ENCODE measurements at places on chromosomes 3 and 15. TPM values are rescaled to one million over a fixed set of nuclear protein-coding genes. Genes with fewer than 3 reads are reported as not detected.

DNA sequence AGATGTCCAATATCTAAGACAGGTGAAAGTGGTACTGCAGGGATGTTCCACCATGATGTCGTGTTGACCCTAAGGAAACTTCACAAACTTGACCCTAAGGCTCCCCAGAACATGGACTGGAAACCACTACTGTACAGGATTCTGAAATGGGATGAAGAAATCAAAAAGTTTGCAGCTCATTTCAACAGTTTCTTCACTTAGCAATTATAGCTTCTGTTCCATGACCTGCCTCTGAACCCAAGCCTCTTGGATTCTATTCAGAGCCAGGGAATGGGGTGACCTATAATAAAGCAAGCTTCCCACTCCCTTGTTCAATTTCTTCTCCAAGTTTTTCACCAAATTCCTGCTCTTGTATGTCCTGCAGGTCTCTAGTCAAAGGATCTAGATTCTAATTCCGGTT lies 40.7 kb downstream of the DUT start:
- no peak for DNase-seq

GRCh38 chr3:196225763-196226364 lies 9.5 kb downstream of the SLC51A start:
- no peak for DNase-seq

DNA sequence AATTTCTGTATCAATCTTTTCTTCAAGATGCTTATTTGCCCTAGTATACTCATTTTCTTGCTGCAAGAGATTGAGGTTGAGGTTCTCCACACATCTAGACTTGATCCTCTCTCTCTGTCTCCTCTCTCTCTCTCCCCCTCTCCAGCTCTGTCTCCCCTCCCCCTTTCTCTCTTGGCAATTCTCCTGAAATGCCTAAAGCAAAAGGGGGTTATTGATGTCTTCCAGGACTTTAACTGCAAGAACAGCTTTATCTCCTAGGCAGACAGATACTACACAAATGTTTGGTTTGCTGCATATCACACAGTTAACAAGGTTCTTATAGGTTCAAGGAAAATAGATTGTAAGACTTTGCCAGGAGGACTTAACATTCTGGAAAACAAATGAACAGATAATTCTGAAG lies 52.1 kb downstream of the TMEM212 start:
- no peak for DNase-seq

SLC51B gene
- not detected for total RNA-seq

SNAPC5 gene
- total RNA-seq: 16.2 TPM

DNA sequence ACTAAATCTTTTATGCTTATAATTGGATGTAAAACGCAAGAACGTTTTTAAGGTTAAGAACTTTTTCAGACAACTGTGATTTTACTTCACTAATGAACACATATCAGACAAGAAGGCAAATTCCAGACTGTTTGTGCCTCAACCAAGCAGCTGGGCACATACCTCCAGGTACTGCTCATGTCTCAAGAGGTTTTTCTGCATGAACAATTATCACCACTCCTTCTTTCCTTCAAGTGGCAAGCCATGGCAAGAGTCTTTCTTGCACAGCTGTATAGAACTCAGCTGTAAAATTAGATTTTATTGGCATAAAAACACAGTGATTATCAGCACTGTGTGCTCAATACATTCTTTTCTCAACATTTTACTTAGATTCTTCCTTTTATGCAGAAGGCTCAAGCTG lies 64.3 kb downstream of the FNDC3B start:
- DNase-seq: no peak

- peak; percentile 50 for DNase-seq
Measured at GRCh38 chr3:141876891-141877621, 613 bp downstream of the ATP1B3 start.

DNA sequence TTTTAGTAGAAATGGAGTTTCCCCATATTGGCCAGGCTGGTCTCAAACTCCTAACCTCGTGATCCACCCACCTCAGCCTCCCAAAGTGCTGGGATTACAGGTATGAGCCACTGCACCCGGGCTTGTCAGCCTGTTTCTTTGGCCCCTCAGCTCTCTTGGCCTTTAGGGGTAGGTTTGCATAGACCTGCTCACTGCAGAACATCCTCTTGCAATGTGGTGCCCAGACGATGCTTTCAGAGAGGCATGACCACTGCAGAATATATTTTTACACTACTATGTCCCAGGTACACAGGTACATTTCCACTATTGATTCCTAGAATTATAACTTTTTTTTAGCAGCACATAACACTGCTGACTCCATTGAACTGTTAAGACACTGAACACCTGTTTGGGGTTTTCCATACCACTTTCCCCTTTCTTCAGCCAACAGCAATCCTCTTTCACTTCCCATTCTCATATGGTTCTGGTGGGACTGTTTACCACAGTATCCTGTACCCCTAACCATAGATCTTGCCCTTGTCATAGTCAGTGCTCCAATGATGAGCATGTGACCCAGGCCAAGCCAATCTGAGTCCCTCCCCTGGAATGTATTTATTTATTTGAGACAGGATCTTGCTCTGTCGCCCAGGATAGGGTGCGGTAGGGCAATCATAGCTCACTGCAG lies 21.1 kb downstream of the CCDC32 start:
- no peak for DNase-seq

DNA sequence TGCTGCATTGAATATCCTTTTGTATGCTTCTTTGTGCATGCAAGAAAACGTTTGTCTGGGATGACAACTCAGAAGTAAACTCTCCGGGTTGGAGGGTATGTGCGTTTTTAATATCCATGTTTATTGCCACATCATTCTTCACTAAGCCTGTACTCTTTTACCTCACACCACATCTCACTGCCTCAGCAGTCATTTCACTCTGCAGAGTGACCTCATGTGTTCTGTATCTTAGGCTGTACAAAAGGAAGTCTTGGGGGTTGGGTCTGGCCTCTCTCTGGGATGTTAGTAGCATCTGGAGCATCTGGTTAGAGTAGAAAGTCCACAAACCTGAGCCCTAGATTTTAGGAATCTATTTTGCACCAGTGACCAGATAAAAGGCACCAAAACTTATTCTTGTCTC lies 16.1 kb downstream of the CACNA1D start:
- no peak for DNase-seq

GRCh38 chr3:42410370-42411131 lies at the start of gene LYZL4:
TSS of gene LYZL4 (minus strand) at chr3:42410610. CDS start at chr3:42407251, 3,359 bp downstream.
- no peak for DNase-seq

GRCh38 chr15:81497238-81497637 lies 123.2 kb upstream of the TMC3 start:
- DNase-seq: no peak

DNA sequence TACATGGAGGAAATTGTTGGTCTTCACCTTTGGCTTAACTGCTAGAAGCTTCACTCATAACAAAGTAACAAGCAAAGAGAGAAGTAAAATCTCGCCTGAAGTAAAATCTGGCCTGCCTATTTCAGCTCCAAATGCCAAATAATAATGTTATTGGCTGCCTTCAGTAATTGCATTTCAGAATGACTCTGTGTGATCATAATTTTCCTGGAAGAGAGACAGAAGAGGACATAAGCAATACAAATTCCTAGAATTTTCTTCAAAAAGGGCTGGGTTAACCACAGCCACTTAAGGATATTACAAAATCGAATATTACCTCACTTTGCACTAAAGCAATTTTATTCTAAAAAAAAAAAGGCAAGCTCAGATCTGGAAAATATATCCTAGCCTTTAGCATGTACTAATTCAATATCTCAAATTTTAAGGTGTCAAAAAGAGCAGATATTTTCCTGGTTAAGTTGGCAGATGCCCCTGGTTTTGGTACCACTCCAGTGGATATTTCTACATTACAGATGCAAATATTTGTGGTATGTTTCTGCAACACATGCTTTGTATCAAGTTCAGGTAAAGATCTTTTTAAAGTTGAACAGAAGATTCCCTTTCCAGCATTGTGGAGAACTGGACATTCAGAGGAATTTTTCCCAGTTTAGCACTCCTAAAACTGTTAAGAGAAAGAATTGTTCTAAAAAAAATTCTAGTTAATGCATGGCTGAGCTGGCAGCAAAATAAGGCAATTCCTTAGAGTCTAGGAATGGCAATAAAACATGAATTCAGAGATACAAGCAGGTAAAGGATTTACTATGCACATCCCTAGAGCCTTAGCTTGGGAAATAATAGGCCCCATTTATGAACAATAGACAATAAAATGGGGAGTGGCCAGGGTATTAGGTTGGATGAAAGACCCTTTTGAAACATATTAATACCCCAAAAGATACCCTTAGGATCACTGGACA lies 116.7 kb downstream of the STAC start:
- no peak for DNase-seq

All from endothelial cell (in vitro differentiated cells).